ENCODE measurements at places on chromosomes 3 and 15.

DNA sequence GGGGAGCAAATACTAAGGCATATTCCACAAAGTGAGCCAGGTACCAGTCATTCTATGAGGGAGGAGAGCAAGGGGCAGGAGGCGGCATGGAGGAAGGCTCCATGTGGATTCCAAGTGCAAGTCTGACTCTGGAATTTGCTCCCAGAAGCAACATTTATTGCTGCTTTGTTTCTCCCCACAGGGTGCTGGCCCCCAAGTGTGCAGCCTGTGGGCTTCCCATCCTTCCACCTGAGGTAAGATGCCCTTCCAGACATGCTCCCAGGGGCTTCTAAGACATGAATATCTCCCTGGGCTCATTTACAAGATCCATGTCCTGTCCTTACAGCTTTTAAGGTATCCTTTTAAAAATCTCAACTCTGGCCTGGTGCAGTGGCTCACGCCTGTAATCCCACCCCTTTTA lies 15.9 kb upstream of the SACM1L start:
- no peak for DNase-seq

- DNase-seq, result no peak
Observed at GRCh38 chr3:127954640-127955039, 39.6 kb downstream of the KBTBD12 start.

GRCh38 chr3:14879211-14879874 lies 60.6 kb downstream of the FGD5 start:
- no peak for DNase-seq

DNA sequence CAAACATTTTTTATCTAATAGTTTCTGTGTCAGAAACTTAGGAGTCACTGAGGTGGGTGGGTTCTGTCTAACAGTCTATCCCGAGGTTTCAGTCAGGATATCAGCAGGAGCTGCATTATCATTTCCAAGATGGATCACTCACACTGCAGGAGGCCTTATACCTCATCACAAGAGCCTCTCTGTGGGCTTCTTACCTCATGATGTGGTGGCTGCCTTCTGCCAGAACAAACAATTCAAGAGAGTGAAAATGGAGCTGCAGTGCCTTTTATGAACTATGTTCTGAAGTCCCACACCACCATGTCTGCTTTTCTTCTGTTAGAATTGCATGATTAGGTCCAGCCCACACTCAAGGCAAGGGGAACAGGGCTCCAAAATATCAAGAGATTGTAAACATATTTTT lies 27.9 kb downstream of the RFX7 start:
- DNase-seq, result no peak

- DNase-seq, result peak; percentile 70
Observed at GRCh38 chr3:190877925-190878324, 15.4 kb upstream of the GMNC start.

- DNase-seq, result no peak
Observed at GRCh38 chr3:66592016-66592761, 91.4 kb upstream of the LRIG1 start.

DNA sequence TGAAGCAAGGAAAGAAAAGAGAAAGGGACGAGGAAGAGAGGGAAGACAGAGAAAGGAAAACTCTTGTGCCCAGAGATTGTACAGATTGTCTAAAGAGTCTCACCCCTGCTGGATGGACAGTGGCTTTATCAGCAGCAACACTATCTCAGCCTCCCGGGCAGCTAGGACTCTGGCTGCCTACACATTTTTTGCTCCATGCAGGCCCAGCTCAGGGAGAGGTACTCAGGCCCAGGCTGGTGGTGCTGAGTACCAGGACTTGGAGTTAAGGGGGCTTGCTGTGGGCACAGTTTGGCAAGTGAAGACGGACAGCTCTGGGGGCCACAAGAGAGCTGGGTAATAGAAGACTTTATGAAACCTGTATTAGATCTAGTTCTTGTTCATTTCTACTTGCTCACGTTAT lies 19.1 kb upstream of the RHCG start:
- DNase-seq, result no peak

- no peak for DNase-seq
Observed at GRCh38 chr3:143071776-143072175, 47.8 kb upstream of the CHST2 start.

- no peak for DNase-seq
Observed at GRCh38 chr3:42226470-42227425, 39.2 kb downstream of the CCK start.

GRCh38 chr15:28037969-28038590 lies 61.0 kb downstream of the OCA2 start:
- DNase-seq, result no peak

GRCh38 chr3:174859114-174859735 lies at the start of gene NAALADL2:
Gene NAALADL2, plus strand, starts transcription at chr3:174859334.
- DNase-seq, result no peak

DNA sequence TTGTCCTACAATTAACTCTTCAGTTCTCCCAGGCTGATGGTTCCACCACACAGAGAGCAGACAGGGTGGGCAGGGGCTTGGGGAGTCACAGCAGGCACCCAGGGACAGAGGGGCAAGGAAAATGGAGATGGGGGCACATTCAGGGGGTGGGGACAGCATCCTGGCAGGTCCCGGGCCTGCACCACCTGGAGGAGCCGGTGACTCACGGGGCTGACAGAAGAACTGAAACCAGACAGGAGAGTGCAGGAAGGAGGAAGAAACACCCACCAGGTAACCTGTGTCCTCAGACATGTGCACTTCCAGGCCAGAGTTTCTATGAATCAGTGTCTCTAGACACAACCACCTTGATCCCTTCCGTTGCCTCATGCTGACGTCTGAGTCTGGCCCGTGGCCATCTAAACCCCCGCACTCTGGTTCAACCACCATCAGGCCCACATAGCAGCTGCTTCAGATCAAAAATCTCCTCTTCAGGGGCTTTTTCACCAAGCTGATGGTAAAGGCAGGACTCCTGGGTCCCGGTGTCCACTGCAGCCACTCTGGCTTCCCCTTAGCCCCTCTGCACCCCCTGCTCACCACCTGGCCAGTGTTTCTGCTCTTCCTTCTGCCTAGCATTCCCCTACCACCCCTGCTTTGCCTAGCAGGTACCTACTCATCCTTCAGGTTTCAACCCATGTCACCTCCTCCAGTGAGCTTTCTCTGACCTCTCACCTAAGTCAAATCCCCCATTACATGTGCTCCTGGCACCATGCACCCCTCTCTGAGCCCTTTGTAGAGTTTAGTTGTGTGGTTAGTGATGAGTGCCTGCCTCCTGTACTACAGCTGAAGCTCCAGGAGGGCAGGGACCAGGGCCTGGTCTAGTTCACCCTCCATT lies 16.5 kb upstream of the CYP11A1 start:
- DNase-seq, result peak; percentile 91

DNA sequence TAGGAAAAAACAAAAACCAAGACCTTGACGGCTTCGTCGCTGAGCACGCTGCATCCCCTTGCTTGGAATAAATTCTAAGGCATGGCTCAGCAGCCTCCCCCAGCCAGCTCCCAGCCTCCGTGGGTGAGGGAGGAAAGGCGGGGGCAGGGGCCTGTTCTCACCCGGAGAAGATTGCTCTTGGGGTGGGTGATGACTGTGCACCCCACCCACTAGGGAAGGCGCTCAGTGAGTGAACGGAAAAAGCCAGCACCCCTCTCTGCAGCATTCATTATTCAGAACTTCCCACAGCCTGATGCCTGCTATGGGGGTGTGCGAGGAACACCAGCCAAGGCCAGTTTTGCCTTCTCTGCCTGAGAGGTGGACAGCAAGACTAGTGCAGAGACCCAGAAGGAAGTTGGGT lies 19.3 kb upstream of the NTRK3 start:
- no peak for DNase-seq

DNA sequence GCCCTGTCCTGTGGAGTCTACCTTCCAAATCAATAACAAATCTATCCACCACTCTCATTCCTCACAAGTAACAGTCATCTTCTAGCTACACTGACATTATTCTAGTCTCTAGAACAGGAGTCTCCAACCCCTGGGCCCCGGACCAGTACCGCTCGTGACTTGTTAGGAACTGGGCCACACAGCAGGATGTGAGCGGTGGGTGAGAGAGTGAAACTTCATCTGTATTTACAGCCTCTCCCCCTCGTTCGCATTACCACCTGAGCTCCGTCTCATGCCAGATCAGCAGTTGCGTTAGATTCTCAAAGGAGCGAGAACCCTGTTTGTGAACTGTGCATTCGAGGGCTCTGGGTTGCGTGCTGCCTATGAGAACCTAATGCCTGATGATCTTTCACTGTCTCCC lies 31.9 kb downstream of the ROBO2 start:
- no peak for DNase-seq

GRCh38 chr15:51776952-51777569 lies 25.7 kb downstream of the TMOD2 start:
- DNase-seq, result no peak

GRCh38 chr3:94935738-94936580 lies 873.1 kb downstream of the NSUN3 start:
- DNase-seq, result no peak

- no peak for DNase-seq
Observed at GRCh38 chr15:85563731-85564130, 183.3 kb downstream of the AKAP13 start.

- no peak for DNase-seq
Observed at GRCh38 chr15:39340903-39341645, 239.8 kb upstream of the THBS1 start.

- no peak for DNase-seq
Observed at GRCh38 chr3:127786353-127787070, 35.8 kb downstream of the MGLL start.

GRCh38 chr3:10772271-10773161 lies 43.5 kb upstream of the SLC6A11 start:
- no peak for DNase-seq

- DNase-seq, result no peak
Observed at GRCh38 chr3:111884411-111885018, 25.4 kb downstream of the PHLDB2 start.

DNA sequence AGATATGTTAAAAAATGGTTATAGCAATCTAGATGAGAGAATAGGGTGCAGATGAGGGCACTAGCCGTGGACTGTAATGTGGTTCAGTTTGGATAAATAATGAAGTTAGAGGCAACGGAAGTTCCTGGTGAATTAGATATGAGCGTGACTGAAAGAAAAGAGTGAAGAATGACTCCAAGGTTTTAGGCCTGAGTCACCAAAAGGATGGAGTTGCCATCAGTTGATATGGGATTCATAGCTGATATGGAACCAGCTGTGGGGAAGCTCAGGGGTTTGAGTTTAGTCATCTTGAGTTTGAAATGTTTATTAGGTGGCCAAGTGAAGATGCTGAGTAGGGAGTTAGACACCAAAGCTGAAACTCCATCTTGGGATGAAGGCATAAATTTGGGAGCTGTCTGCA lies 66.2 kb downstream of the SSR3 start:
- DNase-seq, result no peak

DNA sequence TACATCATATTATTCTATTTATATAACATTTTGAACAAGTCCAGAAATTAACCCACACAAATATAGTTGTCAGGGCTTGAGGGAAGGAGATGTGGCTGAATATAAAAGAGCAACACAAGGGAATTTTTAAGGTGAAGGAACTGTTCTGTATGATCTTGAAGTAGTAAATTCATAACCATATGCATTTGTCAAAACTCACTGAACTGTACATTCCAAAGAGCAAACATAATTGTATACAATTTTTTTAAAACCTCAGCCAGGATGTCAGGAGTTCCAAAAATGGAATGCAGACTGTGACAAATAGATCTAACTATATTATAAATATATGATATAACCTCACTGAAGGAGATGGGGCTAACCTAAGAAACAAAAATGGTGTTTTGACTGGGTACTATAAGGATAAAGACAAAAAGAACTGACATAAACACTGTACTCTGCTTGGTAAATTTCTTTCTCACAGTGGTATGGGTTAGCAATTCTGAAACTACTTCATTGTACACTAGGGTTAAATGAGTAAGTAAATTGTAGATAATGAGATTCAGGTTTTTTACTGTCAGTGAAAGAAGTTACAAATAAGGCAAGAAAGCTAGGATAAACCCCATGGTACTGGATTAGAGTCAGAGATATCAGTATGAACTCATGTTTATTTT lies 14.4 kb downstream of the GOLGB1 start:
- DNase-seq, result no peak

DNA sequence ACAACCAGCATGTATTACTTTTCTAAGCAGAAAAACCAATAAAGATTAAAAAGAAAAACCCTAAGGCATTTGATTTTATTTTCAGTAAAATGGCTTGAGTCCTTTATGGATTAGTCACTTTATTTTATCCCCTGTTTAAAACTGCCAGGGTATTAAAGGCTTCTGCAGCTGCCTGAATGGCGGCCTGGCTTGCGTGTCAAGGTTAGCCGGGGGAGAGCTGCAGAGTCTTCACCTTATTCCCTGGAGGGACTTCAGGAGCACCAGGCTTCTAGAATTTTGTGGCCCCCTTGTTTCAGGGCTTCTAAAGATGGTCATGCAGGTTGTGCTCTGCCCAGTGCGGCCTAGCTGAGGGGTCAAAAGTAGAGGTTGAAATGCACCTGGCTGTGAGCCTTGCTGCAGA lies 58.0 kb upstream of the ICE2 start:
- DNase-seq, result no peak

GRCh38 chr3:65402597-65402996 lies 636.1 kb downstream of the MAGI1 start:
- no peak for DNase-seq

DNA sequence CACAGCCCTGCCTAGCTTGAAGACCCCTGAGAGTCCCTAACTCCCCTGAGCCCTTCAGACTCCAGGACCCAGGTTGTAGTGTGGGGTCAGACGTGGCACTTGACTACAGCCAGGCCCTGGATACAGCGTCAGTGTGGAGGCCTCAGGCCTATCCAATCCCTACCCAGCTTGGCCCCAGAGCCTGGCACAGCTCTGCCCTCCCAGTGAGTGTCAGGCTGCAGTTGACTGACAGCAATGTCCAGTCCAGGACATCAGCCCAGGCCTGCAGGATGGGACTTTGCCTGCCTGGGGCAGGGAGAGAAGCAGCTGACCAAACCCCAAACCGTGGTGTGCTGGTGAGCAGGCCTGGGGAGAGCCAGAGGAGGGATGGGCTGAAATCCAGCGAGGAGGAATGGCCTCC lies 27.3 kb downstream of the KLF13 start:
- DNase-seq, result no peak

DNA sequence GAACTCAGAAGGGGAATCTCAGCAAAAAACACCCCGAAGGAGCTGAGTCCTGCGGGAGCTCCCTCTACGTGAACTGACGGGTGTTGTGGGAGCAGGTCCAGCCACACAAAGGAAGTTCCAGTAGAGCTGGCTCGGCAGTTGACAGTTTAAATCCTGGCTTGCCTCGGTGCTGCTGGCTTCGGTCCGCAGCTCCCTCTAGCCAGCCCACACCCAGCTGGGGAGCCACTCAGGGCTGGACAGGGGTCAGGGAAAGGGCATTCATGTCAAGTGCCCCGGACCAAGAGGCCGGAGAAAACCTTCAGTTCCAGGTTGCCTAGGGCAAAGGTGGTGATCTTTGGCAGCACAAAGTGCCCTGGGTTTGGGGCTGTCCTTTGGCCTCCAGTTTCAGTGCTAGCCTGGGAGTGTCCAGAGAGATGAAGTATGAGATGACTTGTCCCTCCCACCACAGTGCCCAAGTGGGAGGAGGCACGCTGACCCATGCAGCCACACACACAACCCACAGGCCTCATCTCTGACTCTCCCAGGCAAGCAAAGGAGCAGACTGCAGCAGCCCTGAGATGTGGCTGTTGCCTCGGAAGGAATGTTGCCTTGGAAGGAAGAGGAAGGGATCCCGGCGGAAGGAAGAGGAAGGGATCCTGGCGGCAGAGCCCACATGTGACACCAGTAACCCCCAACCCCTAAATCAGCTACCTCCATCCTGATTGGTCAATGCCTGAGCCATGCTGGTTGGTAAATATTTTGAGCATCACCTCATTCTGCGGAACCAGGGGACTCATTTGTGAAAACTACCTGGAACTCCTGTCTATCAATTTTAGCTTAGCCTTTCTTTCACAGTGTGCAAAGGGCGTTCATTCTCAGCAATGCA lies 13.9 kb upstream of the ANPEP start:
- DNase-seq, result no peak

Measured in activated CD8-positive, alpha-beta memory T cell treated with anti-CD3 and anti-CD28 coated beads, Interleukin-2, amount 50 U/mL, for 48 hours (primary cell).